ENCODE measurements at places on chromosomes 3 and 15. TPM values are rescaled to one million over a fixed set of nuclear protein-coding genes. Genes with fewer than 3 reads are reported as not detected.
A peak's percentile ranks its signal among the peaks of the same experiment; 100 is the strongest.

The AEN gene
- polyA plus RNA-seq = 29.2 TPM

DNA sequence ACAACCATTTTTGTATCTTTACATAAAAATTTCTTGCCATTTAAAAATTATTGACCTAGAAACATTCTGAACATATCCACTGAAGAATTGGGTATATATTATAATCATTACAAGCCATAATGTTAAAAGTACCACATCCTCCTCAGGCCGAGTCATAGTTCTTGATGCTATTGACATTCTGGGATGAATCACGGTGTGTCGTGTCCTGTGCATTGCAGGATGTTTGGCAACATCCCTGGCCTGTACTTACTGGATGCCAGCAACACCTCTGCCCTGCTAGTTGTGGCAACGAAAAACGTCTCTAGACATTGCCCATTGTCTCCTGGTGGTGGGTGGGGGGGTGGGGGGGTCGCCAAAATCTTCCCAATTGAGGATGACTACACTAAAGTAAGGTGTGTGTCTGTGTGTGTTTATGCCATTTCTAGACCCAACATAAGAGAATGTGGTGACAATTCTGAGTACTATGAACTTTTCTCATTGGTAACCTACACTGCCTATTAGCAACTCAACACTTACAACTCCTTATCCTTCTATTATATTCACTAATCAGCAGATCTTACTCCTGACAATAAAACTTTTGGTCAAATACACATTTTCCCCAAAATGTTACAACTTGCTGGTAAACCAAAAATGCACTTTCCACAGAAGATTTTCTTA lies 471.6 kb downstream of the FOXP1 start:
- peak; percentile 89 for DNase-seq

- no peak for DNase-seq
Measured at GRCh38 chr3:157109267-157110141, 50.4 kb downstream of the CCNL1 start.

GRCh38 chr3:38689346-38689745 lies 39.9 kb upstream of the SCN5A start:
- DNase-seq = no peak

DNA sequence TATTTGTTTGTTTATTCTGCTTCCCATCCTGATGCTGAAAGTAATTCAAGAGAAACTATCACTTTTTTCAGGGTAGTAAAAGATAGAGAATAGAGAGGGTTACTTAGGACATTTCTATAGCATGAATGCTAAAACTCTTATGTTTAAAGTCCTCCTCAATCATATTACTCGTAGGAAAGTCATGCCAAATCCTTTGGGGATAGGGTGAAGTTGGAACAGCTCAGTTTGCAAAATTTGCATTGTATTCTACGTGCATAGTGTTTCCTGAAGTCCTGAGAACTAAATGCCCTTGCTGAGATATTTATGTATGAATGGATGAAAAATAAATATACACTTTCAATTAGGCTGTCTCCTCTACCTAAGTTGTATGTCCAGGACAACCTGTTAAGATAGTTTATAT lies 14.6 kb downstream of the PLSCR5 start:
- DNase-seq = no peak
